ENCODE measurements at places on chromosomes 12 and 14.

- DNase-seq = no peak
Measured at GRCh38 chr14:34792598-34792997, 78.2 kb upstream of the CFL2 start.

DNA sequence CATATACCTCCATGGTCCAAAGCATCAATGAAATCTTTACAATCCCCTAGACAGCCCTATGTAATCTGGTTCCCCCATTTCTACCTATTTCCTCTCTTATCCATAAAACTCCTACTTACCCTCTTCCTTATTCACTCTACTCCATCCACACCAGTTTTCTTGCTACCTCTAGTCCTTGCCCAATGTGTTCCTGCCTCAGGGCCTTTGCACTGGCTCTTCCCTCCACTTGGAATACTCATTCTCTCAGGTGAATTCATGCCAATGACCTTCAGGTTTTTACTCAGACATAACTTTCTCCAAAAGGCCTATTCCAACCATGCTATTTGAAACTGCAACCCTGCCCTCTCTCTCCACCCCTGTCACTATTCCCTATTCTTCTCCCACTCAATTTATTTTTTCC, 138.7 kb upstream of the KRR1 start:
- no peak for DNase-seq

DNA sequence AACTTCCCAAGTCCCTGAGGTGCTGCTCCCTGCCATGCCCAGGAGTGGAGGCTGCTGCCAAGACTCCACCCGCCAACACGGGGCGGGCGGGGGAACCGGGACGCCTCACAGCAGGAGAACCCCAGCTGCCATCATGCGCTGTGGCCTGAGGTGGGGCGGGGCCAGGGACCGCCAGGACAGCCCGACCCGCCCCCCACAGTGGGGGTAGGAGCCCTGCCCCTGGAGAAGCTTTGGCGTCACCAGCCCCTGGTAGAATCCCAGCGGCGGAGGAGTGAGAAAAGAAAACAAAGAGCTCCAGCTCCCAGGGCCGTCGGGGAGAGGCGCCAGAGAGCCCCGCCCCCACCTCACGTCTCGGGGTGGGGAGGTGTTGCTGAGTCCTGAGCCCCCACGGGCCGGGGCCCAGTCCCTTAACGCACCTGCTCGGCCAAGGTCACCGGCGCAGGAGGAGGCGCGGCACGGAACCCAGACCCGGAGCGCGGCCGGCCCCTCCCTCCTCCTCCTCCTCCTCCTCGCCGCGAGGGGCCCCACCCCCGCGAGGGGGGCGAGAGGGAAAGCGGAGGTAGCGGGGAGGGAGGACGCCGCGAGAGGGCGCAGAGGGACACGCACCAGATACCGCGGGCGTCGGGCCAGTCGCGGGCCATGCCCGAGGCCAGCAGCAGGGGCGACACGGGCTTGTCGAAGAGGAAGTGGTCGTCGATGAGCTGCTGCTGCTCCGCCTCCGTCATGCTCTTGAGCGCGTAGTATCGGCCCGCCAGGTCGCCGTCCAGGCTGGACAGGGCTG, 1.8 kb downstream of the CKB start:
- DNase-seq = no peak

DNA sequence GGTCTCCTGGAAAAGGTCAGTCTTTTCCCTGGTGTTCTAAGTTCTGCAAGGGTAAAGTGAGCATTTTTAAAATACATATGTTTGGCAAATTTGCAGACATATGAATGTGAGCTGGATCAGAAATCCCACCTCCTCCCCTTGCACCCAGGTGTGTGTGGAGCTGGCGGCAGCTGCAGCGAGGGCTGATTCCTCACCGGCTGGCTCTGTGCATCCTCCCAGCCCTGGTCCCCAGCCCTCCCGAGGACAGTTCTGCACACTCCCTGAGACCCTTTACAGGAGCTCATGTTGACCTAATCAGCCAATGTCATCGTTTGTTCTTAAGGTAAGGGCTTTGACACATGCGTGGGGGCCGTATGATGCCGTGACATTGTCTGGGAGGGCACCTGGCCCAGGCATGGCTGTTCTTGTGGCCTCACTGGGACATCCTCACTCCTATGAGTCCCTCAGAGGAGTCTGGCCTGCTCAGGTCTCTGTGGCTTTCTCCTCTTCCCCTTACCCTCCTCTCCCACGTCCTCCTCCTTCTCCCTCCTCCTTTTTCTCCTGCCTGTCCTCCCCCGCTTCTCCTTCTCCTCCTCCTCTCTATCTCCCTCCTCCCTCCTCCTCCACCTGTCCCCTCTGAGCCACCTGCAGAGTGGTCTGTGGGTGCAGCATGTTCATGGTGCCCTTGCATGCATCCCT, 289.2 kb upstream of the SFSWAP start:
- no peak for DNase-seq

DNA sequence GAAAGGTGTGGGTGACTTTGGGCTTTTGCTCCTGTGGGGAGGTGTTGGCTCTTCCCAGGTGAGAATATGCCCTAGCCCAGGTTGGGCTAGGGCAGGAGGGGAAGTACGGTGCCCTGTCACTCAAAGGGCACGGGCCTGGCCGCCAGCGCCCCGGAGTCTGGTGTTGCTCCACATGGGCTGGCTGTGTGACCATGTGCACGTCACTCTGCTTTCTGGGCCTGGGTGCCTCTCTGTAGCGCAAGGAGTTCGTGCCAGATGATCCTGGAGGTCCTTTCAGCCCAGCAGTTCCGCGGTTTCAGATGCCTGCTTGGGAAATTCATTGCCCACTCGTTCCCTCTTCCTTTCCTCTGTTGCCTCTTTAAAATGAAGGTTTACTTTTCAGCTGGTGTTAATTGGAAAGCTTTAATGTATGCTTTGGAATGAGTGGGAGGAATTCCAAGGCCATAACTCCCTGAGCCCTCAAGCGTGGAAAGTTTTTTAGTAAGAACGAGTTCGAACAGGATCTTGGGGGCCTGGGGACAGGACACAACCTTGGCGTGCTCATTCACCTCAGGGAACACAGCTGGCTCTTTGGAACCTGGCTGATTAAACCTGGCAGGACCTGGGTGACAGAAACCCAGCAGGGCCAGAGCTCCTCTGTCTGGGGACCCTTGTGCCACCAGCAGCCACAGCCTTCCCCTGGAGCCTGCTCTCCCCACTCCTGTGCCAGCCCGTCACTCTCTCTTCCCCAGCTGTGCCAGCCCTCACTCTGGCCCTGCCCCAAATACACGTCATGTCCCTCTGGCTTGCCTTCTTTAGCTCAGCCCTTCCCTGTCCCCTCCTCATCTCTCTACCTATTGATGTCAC, 42.8 kb downstream of the TSPAN9 start:
- peak; percentile 72 for DNase-seq

DNA sequence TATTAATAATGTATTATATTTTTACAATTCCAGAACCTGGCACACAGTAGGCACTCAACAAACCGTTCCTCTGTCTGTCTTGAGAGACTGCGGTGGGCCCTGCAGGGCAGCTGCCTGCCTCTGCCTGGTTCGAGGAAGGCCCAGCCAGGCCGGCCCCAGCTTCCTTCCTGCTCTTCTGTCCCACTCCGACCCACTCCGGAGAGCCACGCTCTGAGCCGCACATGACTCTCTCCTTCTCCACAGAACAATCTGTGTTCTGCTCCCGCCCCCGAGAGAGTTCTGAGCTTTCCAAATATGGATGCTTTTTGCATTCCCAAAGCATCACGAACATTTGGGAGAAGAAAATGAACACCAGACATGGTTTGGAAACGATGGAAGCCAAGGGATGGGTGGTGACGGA, 57.3 kb downstream of the TTC7B start:
- DNase-seq = no peak

DNA sequence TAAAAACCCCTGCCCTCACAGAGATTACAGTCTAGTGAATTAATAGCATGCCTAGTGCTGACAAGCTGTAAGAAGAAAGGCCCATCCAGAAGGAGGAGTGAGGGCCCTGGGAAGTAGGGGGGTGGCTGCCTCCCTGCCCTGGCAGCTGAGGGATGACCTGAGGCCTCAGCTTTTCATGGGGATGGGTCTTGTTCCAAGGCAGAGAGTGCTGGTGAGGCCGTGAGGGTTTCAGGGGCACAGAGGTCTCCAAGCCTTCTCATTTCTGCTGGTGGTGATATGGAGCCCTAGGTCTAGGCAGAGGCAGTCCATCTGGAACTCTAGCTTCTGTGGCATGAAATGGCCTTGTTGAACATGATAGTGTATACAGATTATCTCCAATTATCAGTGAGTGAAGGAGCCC, 114.4 kb downstream of the ZFP36L1 start:
- DNase-seq = no peak

DNA sequence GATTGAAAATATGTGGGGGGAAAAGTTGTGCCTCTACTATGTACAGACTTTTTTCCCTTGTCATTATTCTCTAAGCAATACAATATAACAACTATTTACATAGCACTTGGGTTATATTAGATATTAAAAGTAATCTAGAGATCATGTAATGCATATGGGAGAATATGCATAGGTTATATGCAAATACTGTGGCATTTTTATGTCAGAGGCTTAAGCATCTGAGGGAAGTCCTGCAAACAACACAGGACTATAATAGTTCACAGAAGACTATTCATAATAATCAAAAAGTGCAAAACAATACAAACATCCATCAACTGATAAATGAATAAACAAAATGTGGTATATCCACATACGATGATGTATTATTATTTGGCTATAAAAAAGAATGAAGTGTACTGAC, 33.7 kb downstream of the YAF2 start:
- DNase-seq = no peak

DNA sequence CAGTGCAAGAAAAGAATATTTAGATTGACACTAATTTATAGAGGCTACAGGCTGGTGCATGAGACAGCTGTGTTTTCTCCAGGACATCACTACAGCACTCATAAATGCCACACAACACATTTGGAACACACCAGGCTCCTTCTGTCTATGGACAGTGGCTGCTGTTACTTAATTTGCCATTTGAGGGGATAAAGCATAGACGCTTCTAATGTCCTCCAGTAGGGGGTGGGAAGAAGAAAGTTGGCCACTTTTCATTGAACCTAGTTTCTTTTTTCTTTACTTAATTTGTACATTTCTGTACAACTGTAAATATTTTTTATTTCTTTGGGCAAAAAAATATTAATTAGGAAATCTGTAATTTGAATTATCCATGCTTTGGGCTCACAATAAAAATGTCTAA, 12.4 kb upstream of the RTN1 start:
- no peak for DNase-seq

DNA sequence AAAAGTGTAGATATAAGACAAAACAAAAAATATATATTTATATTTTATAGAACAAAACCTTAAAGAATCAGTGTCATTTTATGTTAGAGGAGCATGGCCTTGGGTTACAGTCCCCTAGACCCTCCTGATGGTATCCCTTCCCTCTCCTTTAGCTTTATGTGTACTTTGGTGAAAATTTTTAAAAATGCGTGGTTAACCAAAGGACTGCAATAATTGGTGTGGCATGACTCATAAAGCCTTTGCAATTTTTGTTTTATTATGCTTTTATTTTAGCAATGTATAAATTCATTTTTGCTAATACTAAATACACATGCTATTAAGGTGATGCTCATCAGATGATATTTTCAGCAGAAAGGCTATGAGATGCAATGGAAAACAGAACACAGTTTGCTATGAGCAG, 264.4 kb downstream of the SYT1 start:
- no peak for DNase-seq

DNA sequence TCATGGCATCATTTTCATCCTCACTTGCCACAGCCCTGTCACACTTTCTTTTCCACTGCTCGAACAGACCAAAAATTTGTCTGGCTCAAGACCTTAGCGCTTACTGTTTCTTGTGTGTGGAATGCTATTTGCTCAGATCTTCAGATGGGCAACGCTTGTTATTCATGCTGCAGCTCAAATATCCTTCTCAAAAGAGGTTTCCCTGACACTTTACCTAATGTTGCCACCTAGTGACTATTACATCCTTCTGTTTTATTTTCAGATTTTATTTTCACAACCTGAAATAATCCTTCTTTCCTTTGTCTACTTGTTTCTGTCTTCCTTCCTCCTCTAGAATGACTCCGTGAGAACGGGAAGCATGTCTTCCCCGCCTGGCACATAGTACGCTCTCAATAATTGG, 5.6 kb downstream of the FBXO33 start:
- DNase-seq = peak; percentile 62

GRCh38 chr14:76920331-76921087, 94.3 kb downstream of the LRRC74A start:
- DNase-seq = no peak

DNA sequence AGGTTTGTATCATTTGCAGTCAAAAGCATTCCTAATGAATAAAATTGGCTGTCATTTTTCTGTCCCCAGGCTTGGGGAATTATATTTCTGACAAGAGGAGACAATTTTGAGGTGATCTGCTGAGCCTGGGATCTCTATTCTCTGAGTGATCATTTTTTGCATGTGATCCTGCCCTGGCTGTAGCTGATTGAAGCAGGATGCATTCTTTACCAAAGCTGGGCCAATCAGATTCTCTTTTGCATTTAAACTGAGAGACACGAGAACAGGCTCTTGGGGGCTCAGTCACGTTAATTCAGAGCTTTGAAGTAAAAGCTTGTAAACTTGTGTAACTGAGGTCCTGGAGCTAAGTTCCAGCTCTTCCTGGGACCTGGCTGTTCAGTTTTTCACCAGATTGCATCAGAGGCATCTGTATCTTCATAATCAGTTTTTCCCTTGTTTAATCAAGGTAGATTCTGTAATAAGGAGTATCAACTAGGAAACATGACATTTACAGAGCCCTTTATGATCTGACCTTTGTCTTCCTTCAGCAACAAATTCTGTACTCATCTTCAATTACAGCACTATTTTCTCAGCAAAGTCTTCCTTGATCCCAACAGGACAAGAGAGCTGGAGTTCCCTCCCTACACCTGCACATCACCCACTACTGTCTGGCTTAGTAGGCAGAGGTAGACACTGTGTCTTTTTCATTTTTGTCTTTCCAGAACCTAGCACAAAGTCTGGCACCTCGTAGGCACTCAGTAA, 35.0 kb upstream of the MANSC4 start:
- peak; percentile 16 for DNase-seq

DNA sequence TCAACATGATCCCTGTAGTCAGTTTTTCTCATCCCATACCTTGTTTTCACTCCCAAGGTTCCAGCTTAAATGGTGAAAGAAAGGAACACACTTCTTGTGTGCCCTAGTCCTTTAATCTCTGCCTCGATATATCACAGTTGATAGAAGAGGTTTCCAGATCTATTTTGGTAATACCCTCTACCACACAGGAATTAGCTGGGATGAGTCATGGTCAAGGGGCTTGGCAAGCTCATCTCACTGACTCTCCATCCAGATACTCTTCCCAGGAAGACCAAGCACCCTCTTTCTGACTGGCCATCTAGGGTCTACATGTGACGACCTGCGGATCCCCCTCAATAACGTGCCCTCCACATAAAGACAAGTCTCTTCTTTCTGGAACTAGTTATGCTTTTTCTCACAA, 277.9 kb downstream of the ITPR2 start:
- DNase-seq = no peak
